Inflammatory macrophage treated with lipopolysaccharide for 4 hours (primary cell): ENCODE measurements at places on chromosomes 3 and 15.
A peak's percentile ranks its signal among the peaks of the same experiment; 100 is the strongest.

DNA sequence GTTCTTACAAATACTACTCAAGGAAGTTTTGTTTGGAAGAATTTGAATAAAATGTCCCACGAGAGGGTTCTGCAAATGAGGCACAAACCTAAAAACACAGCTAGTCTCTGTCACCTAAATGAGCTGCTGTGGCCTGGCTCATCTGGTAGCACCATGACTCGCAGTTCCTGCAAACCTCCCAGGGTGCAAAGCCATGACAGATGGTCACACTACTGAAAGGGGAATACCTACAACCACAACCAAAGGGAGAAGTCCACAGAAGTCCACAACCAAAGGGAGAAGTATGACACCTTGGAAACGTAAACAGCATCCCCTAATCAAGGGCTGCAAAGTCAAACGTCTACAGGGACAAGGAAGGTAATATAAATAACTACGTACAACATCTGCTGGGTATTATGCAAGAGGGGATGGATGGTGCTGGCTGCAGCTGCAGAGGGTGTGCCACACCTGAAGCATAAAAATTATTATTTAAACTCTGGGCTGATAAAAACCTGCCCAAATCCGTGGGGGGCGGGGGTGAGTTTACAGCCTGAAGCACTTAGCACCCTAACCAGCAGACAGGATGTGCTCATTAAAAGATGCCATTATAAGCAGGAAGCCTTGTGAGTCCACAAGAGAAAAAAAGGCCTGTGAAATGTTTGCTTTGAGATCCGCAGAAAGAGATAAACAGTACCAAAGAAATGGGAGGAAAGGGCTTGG is 184.0 kb downstream of the MAGI1 start:
- no peak for DNase-seq

GRCh38 chr3:4492208-4493013 is 737 bp upstream of the ITPR1 start:
- DNase-seq = peak; percentile 69

DNA sequence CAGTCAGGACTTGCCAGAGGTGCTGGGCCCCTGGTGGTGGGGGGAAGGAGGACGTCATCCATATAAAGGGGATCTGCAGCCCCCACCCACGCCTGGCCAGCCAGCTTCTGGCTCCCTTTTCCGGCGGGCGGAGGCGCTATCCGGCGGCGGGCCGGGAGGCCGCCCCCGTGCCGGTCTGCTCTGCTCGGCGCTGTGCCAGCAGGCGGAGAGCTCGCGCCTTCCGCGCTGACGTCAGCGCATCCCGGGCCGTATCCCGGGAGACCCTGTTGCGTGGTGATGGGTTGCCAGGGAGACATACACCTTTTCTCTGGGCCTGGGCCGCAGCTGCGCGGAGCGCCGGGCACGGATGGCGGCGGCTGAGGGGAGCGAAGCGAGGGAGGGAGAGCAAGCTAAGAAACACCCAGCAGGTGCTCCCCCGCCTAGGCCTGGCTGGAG is 1.1 kb downstream of the FAM131A start:
- peak; percentile 19 for DNase-seq

GRCh38 chr3:25454005-25454927 is 26.2 kb downstream of the RARB start:
- DNase-seq = no peak

DNA sequence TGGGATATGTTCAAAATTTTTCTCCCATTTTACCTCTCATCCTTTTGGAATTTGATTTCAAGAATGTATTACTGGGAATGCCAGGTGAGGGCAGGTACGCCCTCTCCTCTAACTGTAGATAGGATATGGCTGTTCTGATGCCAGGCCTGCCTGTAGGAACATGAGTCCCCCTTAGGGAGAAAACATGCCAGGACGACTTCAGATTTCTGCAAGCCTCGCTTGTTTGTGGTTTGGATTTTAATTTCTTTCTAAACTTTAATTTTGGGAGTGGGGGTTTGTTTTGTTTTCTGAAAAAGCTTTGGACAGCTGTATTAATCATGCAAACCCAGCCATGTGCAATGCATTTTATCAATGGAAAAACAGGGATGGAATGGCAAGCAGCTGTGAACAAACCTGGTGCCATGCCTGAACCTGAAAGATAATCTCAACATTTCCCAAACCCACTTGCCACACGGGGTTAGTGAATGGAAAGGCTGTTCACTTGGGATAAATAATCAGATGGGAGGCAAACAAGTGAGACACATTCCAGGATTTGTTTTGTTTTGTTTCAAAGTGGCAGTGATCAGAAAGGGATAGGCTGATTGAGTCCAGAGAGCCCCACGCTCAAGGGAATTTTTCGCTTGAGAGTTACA is 207.6 kb downstream of the GAP43 start:
- no peak for DNase-seq

DNA sequence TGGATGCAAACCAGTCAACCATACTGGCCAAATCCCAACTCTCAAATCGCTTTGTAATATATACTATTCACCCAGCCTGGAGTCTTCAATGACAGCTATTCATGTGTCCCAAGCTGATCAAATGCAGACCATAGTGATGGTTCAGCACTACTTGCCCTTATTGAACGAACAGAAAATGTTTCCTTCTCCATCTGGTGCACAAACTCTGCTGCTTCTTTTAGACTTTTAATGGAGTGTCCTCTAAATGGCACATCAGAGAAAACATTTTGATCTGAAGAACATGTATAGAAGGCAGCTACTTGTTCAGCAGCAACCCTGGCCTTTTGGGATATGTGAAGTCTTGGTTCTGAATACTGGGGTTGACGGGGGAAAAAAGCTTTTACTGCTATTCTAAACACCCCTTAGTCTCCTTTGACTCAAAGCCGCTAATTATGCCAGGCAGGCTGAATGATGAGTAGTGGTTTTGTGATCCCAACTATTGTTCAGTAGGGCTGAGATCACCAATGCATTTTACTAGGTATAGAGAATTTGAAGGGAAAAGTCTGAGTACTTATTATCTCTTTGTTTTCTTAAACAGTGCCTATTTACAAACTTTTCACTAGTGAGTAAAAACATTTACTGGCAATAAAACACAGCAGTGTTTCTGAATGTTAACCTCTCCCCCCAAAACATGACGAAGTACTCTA is 781.2 kb downstream of the ROBO1 start:
- no peak for DNase-seq

- no peak for DNase-seq
Measured at GRCh38 chr3:65873869-65874268, 164.8 kb downstream of the MAGI1 start.

DNA sequence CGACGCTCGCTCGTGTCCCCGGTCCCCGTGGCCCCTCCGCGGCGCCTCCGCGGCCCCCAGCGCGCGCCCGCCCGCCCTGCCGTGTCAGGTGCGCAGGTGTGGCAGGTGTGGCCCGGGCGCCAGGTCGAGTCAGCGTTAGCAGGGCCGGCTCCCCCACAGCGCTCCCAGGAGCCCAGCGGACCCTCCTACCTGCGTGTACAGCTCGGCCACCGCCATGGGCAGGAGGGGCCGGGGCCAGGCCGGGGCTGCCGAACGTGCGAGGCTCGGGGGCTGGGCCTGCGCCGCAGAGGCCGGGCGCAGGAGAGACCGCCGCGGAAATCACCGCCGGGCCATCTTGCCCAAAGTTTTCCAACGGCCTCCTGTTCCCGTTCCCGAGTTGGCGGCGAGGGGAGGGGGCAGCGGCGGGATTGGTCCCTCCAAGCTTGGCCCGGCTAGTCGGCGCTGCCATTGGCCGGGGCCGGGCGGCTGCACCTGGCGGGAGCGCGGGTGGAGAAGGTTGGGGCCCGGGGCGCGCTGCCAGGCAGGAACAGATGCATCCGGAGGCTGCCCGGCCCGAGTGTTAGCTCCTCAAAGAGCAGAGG is at the start of gene MYO5C:
TSS of gene MYO5C (minus strand) at position 384 of the 581 bp plus-strand sequence. CDS start at position 216, 168 bp downstream.
- no peak for DNase-seq

GRCh38 chr3:53259427-53260259 is 3.8 kb upstream of the TKT start:
- DNase-seq = no peak

- no peak for DNase-seq
Measured at GRCh38 chr3:99472385-99472784, 166.0 kb upstream of the COL8A1 start.

DNA sequence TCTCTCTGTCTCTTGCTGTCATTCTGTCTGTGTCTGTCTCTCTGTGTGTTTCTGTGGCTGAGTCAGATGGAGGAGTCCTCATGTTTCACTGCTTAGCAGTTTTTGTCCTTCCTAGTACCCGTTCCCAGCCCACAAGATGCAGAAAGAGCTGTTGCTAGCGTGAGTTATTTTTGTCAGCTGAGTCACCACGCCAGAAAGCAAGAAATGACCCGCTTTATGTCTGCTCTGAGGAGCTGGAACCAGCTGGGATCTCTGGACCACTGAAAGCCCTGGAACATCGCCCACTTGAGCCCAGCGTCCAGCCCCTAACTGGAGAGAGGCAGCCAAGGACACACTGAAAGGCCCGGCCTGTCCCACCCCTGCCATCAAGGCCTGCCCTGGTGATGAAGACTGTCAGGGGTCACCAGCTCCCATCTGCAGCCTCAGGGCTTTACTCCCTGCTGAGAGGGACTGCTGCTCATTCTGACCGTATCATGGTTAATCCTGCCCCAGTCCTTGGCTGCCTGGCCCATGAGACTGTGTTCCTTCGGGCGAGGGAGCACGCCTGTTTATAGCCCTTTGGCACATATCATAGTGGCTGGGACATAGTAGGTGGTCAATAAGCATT is 101.7 kb upstream of the TPM1 start:
- DNase-seq = peak; percentile 91

GRCh38 chr3:110165370-110165743 is 828.0 kb upstream of the DPPA4 start:
- no peak for DNase-seq

DNA sequence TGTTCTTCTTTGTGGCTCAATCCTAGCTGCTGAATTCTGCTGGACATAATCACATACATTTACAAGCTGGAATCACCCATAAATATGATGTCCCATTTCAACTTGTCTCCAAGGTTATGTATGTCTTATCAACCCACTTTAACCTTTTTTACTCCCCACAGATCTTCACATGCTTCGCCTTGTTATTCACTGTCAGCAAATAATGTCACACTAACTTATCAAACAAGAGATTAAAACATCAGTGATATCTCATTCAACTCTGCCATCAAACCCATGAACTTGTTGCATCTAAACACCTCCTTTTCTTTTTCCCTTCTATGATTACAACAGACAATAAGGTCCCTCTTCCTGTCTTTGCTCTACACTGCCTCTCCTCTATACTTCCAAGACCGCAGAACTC is 240.7 kb downstream of the TBC1D5 start:
- DNase-seq = no peak

- DNase-seq = peak; percentile 11
Measured at GRCh38 chr3:25592510-25592968, 72.2 kb downstream of the TOP2B start.

- DNase-seq = peak; percentile 4
Measured at GRCh38 chr3:119175872-119176756, 2.7 kb downstream of the UPK1B start.

DNA sequence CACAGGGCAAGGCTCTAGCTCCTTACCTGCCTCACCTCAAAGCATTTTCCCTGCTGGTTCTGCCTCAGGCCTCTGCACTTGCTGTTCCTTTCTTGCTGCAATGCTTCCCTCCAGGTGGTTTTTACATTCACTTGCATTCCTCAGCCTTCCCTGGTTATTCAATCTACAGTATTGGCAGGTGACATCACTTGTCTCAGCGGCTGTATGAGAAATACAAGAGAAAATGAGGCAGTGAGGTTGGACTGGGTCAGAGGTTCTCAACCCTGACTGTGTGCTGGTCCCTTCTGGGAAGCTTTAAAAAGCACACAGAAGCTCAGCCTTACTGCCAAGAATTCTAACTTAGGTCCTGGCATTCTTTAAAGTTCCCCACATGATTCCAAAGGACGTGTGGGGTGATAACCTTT is 26.7 kb downstream of the SIAH2 start:
- DNase-seq = no peak
